ENCODE measurements at places on chromosomes 3 and 15. TPM values are rescaled to one million over a fixed set of nuclear protein-coding genes. Genes with fewer than 3 reads are reported as not detected.

Gene SORD
- polyA plus RNA-seq, result 3.5 TPM

Gene SEMA6D
- polyA plus RNA-seq, result 25.1 TPM

Gene TMEM87A
- 23.1 TPM for polyA plus RNA-seq

Gene TMCO5A
- not detected for polyA plus RNA-seq

Gene ANKRD34C
- 4.0 TPM for polyA plus RNA-seq

Gene KLF15
- 0.94 TPM for polyA plus RNA-seq

Gene FAM131A
- polyA plus RNA-seq, result 10.4 TPM

Gene DCP1A
- 7.7 TPM for polyA plus RNA-seq

Gene SAMMSON
- polyA plus RNA-seq, result not detected

Gene GOLGA6L7
- not detected for polyA plus RNA-seq

Gene LMLN
- 9.8 TPM for polyA plus RNA-seq

Gene LMAN1L
- polyA plus RNA-seq, result not detected

Gene TRH
- polyA plus RNA-seq, result not detected

Gene LOXL1
- polyA plus RNA-seq, result 2.2 TPM

Gene OR5K3
- polyA plus RNA-seq, result not detected

Gene OR5K2
- not detected for polyA plus RNA-seq

Gene LRRC15
- not detected for polyA plus RNA-seq

Gene THAP10
- 16.7 TPM for polyA plus RNA-seq

Gene KNG1
- not detected for polyA plus RNA-seq

Gene HPS3
- polyA plus RNA-seq, result 18.3 TPM

Gene TNFAIP8L3
- polyA plus RNA-seq, result not detected

Gene CASR
- not detected for polyA plus RNA-seq

Gene SPESP1
- polyA plus RNA-seq, result 22.1 TPM

Gene FILIP1L
- polyA plus RNA-seq, result not detected

Gene WNT5A
- 9.9 TPM for polyA plus RNA-seq

Gene NDUFB4
- polyA plus RNA-seq, result 1,165 TPM

Gene ACOX2
- polyA plus RNA-seq, result 2.4 TPM

Gene P2RY14
- not detected for polyA plus RNA-seq

Gene SLC28A1
- polyA plus RNA-seq, result not detected

Gene SLC6A1
- 247 TPM for polyA plus RNA-seq

Measured in Purkinje cell (primary cell).